Activated gamma-delta T cell (primary cell): ENCODE measurements at places on chromosomes 3 and 15.
A peak's percentile ranks its signal among the peaks of the same experiment; 100 is the strongest.

DNA sequence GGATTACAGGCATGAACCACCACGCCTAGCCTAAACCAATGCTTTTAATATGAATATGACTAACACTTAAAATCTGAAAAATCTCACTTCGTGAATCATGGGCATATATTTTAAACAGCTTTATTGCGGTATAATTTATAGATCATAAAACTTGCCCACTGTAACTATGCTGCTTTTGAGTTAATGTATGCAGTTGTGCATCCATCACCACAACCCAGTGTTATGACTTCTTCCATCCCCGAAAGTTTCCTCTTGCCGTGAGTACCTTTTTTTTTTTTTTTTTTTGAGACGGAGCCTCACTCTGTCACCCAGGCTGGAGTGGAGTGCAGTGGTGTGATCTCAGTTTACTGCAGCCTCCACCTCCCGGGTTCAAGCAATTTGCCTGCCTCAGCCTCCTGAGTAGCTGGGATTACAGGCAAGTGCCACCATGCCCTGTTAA lies 7.1 kb downstream of the KAT2B start:
- no peak for DNase-seq

- DNase-seq = no peak
These were observed 1.9 kb downstream of the STIMATE start for GRCh38 chr3:52895418-52895817.

DNA sequence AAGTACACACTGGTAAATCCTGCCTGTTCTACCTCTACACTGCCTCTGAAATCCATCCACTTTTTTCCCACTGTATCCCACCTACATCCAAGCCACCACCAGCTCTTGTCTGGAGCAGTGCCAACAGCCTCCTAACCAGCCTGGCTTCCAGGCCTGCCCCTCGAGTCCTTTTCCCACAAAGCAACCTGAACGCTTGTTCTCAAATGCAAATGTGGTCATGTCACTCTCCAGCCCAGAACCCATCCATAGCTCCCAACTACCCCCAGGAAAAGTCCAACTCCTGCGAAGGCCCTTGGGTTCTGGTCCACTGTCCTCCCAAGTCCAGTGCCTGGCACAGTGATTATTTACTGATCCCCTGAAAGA lies 83.8 kb downstream of the SEMA5B start:
- DNase-seq = no peak

DNA sequence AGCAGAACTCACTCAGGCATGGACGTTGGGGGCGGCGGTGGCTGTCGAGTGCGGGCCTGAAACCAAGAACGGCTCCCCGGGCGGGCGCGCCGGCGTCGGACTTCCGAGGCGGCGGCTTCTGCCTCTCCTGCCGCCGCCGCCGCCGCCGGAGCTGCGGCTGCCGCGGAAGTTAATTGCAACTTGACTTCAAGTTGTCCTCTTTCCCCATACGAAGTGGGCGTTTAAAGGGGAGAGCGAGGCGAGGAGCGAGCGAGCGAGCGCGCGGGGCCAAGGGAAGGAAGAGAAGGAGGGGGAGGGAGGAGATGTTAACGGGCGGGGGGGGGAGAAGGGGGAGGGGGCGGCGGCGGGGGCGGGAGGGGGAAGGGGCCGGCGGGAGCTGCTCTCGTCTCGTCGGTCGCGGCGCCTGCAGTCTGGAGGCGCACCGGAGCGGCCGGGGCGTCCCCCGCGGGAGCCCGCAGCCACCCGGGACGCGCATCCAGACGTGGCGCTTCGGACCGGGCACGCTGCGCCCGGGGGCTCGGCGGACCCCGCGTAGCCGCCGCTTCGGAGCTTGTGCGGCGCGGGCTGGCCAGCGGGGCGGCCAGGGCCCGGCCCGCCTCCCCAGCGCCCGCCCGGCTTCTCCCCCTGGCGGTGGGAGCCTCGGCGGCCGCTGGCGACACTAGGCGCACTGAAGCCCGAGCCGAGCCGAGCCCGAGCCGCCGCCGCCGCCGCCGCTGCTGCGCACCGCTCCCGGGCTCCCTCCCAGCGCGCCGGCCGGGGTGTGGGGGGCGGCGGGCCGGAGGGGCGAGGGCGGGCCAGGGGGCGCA lies 19.7 kb upstream of the SATB1 start:
- DNase-seq = peak; percentile 72

GRCh38 chr3:83065851-83066460 lies 1304.5 kb upstream of the GBE1 start:
- DNase-seq = no peak

DNA sequence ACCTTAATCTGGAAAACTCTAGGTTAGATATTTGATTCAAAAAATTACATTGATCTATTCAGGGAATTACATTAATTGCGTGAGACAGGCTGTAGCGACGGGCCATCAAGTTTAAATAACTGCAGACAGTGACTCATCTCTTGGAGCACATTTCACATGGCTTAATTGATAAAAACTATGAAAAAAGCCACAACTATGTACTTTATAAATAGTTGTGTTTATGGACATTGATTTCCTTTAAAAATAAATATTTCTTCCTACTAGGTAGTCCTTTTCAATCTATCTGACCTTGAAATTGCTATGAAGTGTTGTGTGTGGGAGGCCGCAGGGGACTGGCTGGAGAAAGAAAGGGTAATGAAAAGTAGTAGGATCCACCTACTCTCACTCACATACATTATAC lies 157.8 kb downstream of the IL1RAP start:
- DNase-seq = no peak

DNA sequence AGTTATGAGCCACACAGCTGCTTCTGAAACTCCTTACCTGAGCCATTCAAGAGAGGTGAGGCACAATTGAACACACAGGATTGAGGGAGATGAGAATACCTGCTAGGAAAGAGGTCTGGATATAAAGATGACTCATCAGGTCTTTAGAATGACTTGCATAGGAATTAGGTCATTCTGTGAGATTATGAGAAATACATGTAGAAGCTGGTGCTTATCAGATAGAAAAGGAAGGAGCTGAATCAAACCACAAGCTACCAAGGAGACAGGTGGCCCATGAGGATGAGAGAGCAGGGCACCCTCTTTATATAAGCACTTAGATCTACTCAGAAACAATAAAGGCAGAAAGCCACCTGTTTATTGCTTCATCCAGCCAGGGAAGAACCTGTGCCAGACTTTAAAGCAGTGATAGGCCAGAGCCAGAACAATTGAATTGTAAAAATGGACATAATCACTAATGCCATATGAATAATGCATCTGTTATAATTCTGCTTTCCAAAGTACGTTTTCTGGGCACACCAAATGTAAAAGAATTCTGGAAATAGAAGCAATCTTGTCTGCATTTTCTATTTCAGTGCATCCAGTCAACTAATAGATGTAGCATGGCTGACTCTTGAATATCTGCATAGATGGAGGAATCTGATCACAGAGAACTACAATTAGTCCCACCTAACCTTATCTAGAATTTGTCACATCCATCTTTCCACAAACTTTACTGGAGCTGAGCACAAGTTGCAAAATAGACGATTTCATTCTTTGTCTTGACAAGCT lies 74.9 kb downstream of the PIK3R4 start:
- no peak for DNase-seq

DNA sequence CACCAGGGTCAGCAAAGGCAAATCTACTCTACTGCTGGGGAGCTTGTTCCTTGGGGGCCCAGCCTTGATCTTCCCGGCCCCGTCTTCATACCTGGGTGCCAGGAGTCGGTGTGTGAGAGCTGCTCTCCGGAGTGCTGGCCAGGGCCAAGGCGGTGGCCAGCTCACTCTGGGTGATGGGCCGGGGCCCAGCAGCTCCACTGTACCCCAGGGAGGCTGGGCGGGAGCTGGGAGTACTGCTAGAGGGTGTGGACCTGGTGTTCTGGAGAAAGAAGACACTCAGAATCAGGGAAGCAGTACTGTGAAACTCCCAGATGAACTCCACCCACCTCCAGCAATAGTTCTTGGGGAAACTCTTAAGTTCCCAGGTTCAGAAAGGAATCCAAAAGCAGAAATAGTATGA lies 11.9 kb downstream of the UBL7 start:
- no peak for DNase-seq

- DNase-seq = no peak
These were observed 12.6 kb downstream of the RASGRF1 start for GRCh38 chr15:79078003-79078402.

GRCh38 chr3:22568285-22568684 lies 634.8 kb upstream of the UBE2E2 start:
- no peak for DNase-seq

DNA sequence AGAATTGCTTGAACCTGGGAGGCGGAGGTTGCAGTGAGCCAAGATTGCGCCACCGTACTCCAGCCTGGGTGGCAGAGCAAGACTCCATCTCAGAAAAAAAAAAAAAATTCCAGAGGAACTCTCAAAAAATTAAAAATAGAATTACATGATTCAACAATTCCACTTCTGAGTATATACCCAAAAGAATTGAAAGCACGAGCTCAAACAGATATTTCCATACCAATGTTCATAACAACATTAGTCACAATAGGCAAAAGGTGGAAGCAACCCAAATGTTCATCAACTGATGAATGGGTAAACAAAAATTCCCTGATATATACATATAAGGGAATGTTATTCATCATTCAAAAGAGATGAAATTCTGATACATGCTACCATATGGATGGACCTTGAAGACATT lies 16.9 kb upstream of the MORF4L1 start:
- no peak for DNase-seq

- DNase-seq = no peak
These were observed 39.4 kb upstream of the APEH start for GRCh38 chr3:49634736-49635135.

GRCh38 chr15:92603278-92603677 lies 52.3 kb downstream of the FAM174B start:
- DNase-seq = no peak

DNA sequence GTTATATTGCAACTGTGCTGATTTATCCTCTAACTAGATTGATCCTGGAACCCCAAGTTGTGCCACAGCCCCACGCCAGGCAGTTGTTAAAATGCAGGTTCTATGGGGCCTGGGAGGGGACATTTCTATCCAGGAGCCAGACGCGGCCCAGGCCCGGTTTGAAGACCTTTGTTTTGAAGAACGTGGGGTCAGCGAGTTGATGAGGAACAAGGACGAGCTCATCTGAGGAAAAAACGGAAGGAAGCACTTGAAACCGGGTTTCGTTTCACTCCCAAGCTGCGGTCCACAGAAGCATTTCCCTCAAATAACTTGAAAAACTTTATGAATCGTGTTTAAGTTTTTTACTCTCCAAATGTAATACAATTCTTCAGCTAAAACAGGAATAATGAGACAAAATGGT lies 76.4 kb downstream of the CHSY1 start:
- DNase-seq = no peak

GRCh38 chr15:62569460-62570404 lies 404.6 kb upstream of the C2CD4B start:
- DNase-seq = no peak

GRCh38 chr3:124877674-124878073 lies 9.5 kb downstream of the ITGB5 start:
- DNase-seq = no peak

GRCh38 chr15:41513506-41514227 lies at the start of gene LTK:
Gene LTK (minus strand): TSS chr15:41513827. CDS start chr15:41513709, 118 bp downstream.
- DNase-seq = no peak

DNA sequence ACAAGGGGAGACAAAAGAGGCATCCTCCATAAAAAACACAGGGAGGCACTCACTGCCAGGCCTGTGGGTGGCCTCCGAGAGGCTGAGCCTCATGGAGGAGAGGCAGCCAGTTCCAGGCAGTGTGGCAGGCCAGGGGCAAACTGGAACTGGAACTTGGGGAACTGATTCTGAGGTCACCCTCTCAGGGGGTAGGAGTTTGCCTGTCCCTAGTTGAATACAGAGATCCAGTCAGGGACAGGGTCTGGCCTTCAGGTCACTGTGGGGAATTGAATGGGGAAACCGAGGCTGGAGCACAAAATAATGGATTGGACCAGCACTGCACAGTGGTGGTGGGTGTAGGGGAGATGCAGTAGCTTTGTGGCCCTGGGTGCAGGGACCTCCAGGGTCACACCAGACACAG lies 58.7 kb downstream of the TPRA1 start:
- DNase-seq = no peak

- DNase-seq = no peak
These were observed 96.8 kb downstream of the SNRPN start for GRCh38 chr15:25051399-25052154.

DNA sequence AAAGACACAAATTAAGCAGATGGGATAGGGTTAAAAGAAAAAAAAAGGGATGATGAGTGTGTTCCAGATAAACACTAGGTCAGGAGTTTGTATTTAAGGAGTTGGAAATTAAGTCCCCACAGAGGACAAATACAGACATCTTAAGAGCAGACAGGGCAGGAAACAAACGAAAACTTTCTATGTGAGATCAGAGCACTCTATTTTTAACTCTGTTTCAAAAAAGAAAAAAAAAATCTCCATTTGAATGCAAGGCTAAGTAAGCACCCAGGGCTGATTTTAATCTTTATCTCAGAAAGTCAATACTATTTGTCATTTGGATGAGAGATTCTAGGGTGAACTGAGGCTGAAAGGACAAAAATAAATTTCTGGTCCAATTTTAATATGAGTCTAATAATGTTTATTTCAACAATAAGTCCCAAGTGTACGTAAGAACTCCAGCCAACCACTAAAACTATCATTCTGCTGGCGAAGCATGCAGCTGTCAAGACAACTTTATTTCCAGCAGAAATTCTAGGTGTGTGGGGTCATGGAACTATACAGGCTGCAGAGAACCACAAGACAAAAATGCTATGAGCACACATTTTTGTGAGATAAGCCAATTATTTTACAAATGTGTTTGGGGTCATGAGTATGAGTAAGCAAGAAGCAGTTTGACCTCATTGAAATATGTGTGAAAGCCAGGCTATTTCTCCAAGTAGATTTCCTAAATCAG lies 186.1 kb downstream of the FMN1 start:
- DNase-seq = no peak

- no peak for DNase-seq
These were observed 58.9 kb downstream of the CNOT10 start for GRCh38 chr3:32743934-32744333.

DNA sequence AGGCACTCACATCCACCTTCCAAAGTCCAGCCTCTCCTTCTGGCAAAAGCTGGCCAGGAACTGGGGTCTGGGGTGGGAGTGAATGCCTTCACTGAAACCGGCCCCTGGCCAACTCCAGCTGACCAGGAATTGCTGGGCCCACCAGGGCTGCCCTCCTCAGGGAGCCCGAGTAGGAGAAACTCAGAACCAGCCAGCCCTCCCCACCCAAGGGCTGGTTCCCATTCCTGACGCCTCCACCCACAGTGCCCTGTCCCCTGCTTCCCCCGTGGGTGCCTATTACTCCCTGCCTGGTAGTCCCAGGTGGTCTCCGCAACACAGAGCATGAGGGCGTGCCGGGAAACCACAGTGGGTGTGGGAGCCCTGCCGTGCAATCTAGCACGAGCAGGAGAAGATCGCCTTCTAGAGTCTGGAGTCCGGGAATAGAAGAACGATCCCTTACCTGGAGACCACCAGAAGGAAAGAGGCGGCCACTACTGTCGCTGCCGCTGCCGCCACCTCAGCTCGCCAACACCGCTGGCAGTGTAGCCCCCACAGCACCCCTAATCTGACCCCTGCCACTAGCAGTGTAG lies 178.8 kb downstream of the POTEB3 start:
- no peak for DNase-seq

- no peak for DNase-seq
These were observed 130.3 kb downstream of the GHSR start for GRCh38 chr3:172317984-172318383.
